NCI-H510A (cell line): ENCODE measurements at places on chromosomes 3 and 15.

- DNase-seq = no peak
These were observed 58.2 kb upstream of the DUT start for GRCh38 chr15:48273049-48273448.

DNA sequence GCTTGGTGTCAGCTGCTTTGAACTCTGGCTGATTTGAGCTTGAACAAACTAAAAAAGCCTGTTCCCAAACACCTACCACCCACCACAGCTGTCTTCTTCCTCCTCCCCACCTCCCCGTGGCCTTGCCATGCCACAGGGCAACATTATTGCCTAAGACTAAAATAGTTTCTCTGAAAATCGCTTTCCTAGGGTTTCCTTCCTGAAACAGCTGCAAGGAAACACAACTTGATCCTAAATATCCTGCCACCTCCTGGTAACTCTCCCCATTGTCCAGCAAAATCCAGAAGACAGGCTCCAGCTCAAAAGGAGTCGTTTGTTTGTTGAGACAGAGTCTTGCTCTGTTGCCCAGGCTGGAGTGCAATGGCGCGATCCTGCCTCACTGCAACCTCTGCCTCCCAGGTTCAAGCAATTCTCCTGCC is 193.9 kb upstream of the TPM1 start:
- no peak for DNase-seq

GRCh38 chr3:71724584-71725270 is 475 bp downstream of the EIF4E3 start:
- peak; percentile 29 for DNase-seq

GRCh38 chr3:192156382-192156781 is 571.0 kb downstream of the FGF12 start:
- no peak for DNase-seq
